ENCODE measurements at places on chromosomes 5 and 9.

DNA sequence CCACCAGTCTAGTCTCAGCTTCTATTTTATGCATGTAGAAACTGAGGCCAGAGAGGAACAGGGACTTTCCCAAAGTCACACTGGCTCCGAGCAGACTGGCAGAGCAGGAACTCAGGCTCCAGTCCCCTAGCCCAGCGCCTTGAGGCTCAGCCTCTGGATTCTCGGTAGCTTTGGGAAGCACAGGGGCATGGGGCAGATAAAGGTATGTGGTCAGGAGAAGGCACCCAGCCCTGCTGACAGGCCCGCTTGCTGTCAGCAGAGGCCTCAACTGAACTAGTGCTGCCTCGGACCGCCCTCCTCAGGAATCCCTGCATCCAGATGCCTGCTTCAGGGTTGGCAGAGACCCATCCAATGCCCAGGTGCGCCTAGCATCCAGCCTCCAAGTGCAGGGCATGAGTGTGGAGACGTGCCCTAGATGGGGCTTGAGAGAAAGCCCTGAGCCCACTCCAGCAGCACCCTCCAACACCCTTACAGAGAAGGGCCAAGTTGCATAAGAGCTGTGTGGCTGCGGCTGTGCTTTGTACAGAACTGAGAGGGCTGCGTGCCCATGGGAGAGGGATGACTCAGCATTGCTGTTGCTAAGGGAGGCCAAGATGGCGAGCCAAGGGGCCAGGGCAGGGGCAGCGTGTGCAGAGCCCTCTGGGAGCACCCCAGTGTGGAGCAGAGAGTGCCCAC lies 168.6 kb downstream of the MACROH2A1 start:
- peak; percentile 52 for DNase-seq

DNA sequence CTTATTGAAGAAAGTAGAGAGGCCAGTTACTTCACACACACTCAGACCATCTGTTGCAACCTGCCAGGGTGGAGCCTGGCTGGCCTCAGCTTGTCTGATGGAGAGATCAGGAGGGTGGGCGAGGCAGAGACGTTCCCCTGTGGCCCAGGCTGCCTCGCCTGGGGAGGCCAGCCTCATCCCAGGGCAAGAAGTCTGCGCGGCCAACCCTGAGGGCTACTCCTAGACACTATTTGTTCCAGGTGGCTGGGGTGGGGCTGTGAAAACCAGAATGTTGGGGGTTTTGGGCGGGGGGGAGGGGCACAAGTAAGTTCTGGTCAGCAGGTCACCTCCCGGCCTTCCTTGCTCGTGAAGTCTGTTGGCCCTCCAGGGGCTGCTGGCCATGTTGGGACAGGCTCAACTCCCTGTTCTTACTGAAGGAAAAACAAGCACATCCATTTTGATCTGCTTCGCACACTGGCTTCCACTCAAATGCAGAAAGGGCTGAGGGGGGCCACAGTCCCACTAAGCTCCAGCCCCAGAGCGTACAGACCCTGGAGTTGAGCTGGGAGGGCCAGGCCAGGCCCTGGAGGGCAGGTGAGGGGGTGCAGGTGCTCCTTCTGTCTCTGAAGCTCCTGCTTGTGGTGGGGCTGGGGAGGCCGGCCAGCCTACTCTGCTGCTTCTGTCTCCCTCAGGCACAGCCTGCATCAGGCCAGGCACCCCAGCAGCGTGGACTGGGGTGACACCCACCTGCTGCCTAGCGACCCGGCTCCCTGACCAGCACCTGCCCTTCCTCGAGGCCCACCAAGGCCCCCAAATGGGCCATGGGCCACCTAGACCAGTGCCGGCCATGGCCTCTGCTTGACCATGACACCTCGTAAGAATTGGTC lies 46.6 kb downstream of the SECISBP2 start:
- DNase-seq: no peak

- no peak for DNase-seq
Measured at GRCh38 chr5:138905541-138905940, 30.4 kb upstream of the LRRTM2 start.

DNA sequence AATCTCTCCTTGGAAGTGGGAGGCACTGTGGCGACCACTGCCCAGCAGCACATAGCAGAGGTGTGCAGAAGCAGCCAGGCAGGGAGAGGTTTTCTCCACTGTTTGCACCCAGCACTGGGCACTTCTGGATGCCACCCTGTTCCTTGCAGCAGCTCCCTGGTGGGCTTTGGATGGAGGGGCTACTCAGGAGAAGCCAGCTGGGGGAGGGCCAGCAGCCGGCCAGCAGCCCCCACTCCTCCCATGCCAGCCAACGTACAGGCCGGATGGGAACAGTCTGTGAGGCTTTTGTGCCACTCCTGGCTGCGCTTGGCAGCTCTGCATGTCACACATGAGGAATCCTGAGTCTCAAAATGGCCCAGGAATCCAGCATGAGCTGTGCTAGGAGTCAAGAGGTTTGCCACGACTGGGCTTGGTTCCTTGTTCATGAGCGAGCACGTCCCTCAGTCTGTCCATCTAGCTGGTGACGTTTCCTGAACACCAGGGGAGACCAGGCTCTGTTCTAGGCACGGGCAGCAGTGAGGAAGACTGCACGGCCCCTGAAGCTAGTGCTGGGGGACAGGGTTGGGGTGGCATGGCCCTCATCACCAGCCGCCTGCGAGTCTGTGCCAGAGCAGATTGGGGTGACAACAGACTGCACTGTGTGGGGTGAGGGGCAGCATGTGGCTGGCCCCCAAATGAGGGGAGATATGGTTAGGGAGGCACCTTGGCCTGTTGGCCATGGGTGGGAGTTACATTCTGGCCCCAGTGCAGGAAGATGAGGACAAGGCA lies 10.1 kb downstream of the PHF2 start:
- no peak for DNase-seq

GRCh38 chr5:41346609-41347008 lies 133.3 kb upstream of the C6 start:
- DNase-seq: no peak

GRCh38 chr5:34484216-34484920 lies 171.8 kb upstream of the RAI14 start:
- DNase-seq: no peak

DNA sequence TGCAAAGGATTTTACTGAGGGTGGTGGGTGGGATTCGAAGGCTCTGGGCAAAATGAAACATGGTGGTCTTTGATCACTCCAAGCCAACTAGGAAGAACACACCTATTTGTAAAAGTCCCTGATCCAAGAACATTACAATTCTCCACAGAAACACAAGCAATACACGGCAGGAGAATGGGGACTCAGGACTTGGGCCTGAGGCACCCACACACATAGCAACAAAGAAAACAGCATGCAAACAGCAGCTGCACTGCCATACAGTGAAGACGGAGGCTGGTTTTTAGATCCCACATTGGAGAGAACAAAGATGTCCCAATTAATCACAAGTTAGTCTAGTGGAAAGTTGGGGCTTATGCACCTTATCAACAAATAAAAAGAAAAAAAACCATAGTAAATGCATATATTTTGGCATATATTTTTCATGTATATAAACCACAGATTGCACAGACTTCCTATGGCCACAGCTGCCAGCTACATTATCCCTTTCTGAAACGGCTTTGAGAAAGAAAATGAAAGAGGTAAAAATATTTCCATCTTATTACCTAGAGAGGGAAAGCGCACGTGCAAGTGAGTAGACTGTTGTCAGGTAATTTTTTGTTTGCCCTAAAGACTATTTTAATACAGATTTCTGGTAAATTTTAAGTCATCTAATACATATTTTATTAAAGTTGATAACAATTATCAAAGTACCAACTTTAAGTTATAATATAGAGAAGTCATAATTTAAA lies 410.9 kb downstream of the BNC2 start:
- no peak for DNase-seq
